Activated T-cell treated with anti-CD3 and anti-CD28 coated beads, Interleukin-2, amount 50 U/mL, for 4 hours (primary cell): ENCODE measurements at places on chromosomes 2 and 18.
A peak's percentile ranks its signal among the peaks of the same experiment; 100 is the strongest.

DNA sequence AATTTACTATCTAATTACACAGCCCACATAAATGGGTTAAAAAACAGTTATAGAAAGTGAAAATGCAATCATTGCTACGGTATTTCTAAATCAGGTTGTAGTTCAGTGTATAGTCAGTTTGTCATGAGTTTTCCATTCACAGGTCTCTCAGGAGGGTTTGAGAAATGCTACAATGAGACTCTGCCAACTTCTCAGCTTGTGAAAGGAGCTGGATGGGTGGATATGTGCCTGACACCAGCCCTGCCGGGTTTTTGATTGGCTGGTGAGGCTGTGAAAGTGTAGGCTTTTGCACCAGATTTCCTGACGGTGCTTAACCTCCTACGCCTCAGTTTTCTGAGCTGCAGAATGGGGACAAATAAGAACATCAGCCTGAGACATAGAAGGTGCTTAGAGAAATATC lies 102.6 kb upstream of the SMIM21 start:
- DNase-seq, result no peak

DNA sequence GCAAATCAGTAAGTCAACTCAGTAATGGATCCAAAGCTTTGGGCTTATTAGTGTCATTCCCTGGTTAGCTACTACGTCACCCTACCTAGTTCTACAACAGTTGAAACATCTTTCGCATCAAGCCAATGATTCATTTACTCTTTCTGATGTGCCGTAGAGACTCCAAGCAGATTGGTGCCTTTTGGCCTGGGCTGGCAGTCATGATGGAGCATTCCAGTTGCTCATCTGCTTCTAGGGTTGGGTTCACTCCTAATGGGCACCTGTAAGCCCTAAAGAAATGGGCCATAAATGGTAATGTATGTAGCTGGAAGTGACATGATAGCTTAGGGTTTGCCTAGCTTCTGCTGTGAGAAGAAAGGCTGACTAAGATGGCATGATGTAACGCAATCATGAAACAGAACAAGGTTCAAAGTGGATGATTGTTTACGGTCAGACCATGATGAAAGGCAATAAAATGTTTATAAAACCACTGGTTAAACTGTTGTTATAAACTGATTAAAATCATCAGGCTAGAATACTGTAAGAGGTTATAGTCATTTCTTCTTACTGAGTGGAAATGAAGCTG lies 20.4 kb upstream of the CCL20 start:
- DNase-seq, result no peak

DNA sequence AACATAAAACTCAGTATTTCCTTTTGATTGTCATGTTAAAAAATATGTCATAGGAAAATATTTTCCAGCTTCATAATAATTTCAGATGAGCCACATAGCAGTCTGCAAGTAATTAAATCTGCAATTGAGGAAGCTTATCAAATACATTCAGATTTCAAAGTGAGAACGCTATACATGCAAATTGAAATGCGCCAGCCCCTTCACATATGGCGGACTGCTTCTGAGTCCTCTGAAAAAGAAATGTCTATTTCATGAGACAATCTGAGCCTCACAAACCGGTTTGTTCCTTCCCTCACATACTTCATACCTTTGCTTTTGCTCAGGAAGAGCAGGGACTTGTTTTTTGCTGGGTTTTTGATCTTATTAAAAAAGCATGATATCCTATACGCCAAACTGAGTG lies 2.3 kb upstream of the DCDC2C start:
- no peak for DNase-seq

GRCh38 chr2:36445185-36445866 lies 89.7 kb downstream of the CRIM1 start:
- no peak for DNase-seq

- no peak for DNase-seq
These were observed 120.7 kb downstream of the NCK2 start for GRCh38 chr2:105865222-105865913.

DNA sequence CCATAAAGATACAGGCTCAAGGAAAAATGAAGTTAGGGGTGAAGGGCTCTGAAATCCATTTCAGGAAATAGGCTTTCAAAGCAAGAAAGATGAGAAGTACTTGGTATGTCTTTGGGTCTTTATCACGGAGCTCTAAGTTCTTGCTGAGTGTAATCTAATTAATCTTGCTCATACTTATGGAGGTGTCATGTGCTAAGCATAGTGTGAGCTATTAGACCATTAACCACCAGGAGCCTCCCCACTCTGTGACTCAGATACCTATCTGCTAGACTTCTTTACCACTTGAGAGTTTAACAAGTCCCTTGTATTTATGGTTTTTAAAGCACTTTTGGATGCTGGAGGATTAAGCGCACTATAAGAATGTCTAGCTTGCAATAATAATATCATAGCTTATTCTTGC lies 678.7 kb downstream of the EPHA4 start:
- no peak for DNase-seq

GRCh38 chr2:155145758-155146229 lies 447.3 kb downstream of the KCNJ3 start:
- no peak for DNase-seq

- DNase-seq, result no peak
These were observed 29.8 kb downstream of the MAPRE3 start for GRCh38 chr2:27000228-27000627.

- no peak for DNase-seq
These were observed 1.8 kb upstream of the CPO start for GRCh38 chr2:206937555-206937954.

GRCh38 chr18:62605685-62606084 lies 82.9 kb downstream of the ZCCHC2 start:
- DNase-seq, result no peak

- DNase-seq, result no peak
These were observed 147.2 kb upstream of the CCDC68 start for GRCh38 chr18:55106466-55106865.

DNA sequence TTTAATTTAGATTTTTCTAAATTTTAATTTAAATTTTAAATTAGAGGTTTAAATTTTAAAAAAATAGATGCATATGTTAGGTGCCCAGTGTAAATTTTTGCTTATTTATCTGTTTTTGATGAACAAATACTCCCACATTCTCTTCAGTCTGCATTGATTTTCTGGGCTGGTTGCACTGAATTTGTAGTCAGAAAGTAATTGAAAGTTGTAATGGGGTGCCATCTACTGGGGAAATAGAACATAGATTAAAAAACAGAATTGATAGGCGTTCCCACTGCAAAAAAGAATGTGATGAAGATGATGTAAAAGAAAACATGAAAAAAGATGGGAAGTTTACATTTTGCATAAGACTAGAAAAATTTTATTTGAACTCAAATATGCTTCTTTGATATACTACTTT lies 51.7 kb upstream of the CCDC85A start:
- DNase-seq, result no peak

- DNase-seq, result no peak
These were observed 91.4 kb upstream of the AQP4 start for GRCh38 chr18:26956863-26957262.

GRCh38 chr2:199997296-199997695 lies 41.9 kb downstream of the MAIP1 start:
- DNase-seq, result no peak

DNA sequence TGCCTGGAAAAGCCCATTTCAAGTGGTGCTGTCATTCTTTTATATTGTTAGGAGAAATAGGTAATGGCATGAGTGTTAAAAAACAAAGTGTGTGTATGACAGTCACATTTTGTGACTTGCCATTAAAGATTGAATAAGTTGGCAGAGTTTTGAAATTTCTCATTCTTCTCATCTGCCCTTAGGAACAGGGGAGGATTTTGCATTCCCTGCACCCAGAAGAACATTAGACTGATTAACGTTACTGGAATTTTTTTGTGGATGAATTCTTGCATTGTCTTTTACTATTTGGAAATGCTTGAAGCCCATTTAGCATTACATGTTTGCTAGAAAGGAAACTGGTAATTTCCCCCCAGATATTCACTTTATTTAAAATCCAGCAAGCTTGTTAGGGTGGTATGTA lies 162.2 kb downstream of the BABAM2 start:
- no peak for DNase-seq

GRCh38 chr2:71060211-71060610 lies 8.2 kb upstream of the NAGK start:
- no peak for DNase-seq

GRCh38 chr18:62245699-62246098 lies 58.6 kb downstream of the RELCH start:
- no peak for DNase-seq

GRCh38 chr2:216888887-216889622 lies 29.2 kb upstream of the TNP1 start:
- no peak for DNase-seq

GRCh38 chr2:150007815-150008430 lies 420.3 kb upstream of the MMADHC start:
- DNase-seq, result no peak

- no peak for DNase-seq
These were observed 45.1 kb downstream of the COX7A2L start for GRCh38 chr2:42315844-42316470.

DNA sequence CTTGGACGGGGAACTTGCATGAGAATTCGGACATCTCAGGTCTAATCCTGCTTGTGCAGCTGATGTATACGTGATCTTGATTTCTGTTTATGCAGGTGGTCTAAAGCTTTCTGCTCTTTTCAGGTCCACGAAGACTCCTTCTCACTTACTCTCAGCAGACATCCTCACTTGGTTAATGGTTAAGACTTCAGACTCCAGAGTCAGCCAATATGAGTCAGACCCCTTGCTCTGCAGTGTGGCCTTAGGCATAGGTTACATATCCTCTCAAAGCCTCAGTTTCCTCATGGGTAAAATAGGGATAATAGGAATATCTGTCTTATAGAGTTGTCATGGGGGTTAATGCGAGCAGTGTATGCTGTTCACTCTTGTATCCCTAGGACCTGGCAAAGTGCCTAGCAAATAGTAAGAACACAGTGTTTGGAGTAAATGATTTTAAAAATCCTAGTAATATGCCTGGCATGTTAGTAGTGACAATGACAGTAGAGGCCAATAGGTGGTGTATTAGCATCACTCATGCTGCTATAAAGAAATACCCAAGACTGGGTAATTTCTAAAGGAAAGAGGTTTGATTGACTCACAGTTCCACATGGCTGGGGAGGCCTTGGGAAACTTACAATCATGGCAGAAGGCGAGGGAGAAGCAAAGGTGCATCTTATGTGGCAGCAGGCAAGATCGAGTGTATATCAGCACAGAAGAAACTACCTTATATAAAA lies 42.3 kb downstream of the XRCC5 start:
- no peak for DNase-seq

DNA sequence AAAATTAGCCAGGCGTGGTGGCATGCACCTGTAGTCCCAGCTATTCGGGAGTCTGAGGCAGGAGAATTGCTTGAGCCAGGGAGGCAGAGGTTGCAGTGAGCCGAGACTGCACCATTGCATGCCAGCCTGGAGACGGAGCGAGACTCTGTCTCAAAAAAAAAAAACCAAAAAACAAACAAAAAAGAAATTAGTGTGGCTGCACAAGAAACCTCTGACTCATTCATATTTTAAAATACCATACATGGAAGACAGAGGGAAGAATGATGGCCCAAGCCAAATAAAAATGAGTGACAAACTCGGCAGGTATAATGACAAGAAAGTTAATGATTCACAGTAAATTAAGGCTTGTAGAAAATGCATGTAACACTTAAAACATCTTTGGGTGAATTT lies 875.8 kb downstream of the EPHA4 start:
- no peak for DNase-seq

GRCh38 chr2:218406949-218407618 lies 7.4 kb downstream of the CTDSP1 start:
- peak; percentile 62 for DNase-seq

DNA sequence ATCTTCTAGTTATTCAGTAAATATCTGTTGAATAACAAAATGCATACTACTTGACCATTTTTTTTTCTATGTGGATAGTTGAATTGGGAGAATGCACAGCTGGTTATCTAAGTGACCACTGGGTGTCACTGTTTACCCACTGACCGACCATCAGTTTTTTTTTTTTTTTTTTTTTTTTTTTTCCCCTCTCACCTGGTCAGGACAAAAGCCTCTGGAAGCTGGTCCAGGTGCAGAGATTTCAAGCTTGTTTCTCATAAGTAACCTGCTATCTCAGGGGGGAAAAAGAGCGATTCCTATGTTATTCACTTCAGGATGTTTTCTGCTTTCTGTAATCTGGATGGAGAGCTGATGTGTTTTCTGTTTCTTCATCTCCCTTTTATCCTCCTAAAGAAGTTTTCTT lies 256.0 kb downstream of the DCDC2C start:
- DNase-seq, result no peak

- no peak for DNase-seq
These were observed 208.3 kb upstream of the SYT4 start for GRCh38 chr18:43485545-43485963.

DNA sequence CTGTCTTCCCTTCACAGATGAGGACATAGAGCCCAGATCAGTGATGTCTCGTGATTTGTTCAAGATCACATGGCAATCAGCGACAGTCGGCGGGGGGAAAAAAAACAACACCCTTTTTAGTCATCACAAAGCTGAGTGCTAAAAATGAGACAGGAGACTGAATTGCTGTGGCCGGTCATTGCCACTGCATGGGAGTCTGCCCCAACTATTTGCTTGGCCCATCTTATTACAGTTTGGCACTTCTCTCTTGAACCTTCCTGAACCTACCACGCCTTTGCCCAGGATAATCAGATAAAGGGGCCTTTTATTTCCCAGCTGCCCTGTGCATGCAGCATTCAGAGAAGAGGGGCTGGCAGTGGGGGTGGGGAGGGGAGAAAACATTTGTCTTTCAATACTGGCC lies 42.7 kb downstream of the SETBP1 start:
- DNase-seq, result no peak

- no peak for DNase-seq
These were observed 267.4 kb downstream of the LNPK start for GRCh38 chr2:175734686-175735085.

DNA sequence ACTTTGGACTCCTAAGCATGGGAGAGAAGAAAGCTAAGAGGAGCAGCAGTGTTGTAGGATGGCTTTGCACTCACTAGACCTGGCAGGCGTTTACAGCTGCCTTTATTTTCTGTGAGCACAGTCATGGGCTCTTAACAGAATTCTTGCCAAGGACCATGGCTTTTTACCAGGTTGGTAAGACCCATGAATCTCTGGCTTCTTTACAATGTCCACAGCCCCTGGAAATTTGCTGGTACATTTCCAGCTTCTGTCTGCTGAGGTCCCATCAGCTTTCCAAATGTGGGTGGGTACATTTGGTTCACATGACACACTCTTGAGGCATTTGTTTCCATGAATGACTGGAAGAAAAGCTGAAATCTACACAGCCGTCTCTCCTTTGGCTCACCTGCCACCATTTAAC lies 162.7 kb downstream of the PPP1R1C start:
- no peak for DNase-seq

- no peak for DNase-seq
These were observed 94.2 kb downstream of the NEB start for GRCh38 chr2:151640087-151640486.

- no peak for DNase-seq
These were observed 139.4 kb downstream of the FAM210A start for GRCh38 chr18:13587001-13587400.

- no peak for DNase-seq
These were observed 1.9 kb downstream of the YES1 start for GRCh38 chr18:809985-810642.

- no peak for DNase-seq
These were observed 30.3 kb upstream of the SEC11C start for GRCh38 chr18:59109375-59109774.

GRCh38 chr2:67281101-67281500 lies 116.0 kb upstream of the ETAA1 start:
- DNase-seq, result no peak
